Right renal pelvis (tissue), 4 donors: ENCODE measurements at places on chromosomes 2 and 18.

DNA sequence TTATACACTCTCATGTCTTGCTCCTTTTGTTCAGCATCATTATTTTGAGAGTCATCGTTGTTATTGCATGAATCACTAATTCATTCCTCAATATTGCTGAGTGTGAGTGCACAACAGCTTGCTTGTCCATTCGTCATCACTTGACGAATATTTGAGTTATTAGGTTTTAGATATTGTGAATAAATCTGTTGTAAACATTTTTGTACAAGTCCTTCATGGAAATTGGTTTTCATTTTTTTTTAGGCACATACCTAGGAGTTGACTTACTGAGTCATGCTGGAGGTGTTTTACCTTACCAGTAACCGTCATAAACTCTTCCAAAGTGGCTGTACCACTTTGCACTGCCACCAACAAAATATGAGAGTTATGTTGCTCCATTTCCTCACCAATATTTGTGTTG lies 84.2 kb upstream of the NCK2 start:
- no peak for DNase-seq

DNA sequence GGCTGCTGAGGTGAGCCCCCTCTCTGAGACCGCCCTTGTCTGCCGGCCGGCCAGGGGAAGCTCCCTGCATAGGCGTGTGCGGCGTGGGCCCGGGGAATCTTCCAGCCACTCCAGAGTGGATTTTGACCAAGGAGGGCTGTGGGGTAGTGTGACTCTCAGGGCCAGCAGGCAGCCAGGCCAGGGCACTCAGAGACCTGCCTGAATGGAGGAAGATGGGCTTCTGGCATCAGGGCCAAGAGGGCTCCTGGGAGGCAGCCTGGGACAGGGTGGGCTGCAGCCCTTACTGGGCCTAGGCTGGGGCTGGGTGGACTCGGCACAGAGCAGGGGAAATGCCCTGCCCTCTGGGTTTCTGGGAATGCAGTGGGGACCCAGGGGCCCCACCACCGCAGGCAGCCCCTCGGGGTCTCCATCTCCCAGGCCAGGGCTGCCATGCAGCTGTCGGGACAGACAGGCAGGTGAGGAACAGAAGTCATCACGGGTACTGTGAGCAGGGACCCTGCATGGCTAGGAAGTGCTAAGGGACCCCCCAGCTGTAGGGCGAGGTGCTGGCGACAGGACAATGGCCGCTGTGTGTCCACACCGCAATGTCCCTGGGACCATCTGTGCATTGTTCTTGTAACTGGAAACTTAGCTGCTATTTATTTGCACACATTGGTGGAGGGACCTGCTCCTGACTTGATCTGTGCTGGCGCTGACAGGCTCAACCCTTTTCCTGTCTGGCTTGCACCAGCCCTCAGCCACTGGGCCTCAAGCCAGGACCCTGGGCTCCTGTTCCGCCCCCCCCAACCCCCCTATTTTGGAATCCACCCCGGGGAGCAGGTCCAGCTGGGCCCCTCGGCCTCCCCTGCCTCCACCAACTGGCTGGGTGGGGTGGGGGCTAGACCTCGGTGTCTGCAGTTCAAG lies 4.1 kb downstream of the PDCD1 start:
- DNase-seq: no peak

DNA sequence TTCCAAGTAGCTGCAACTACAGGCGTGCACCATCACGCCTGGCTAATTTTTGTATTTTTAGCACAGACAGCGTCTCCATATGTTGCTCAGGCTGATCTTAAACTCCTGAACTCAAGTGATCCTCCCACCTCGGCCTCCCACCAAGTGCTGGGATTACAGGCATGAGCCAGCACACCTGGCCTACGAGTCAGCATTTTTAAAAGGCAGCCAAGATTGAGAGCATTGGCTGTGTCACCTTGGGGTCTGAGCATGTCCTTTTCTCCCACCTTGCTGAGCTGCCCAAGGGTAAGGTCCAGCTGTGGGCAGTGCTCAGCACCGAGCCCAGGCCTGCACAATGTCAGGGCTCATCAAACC lies 142.8 kb upstream of the LMAN1 start:
- DNase-seq: no peak

DNA sequence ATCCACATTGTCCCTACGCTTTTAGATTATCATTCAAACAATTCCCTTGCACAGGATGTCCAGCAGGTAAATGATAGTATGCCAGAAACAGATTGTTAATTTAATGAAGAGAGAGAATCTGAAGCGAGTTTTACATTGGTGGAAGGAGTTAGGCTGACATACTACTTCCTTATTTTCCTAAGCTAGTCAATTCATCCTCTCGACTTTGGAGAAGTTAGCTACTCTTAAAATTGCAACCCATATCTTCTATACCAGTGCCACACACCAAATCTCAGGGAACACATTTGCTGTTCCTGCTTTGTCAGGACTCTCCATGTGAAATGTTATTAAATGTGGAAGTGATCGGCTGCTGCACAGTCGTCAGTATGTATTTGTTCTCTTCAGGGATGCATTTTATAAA lies 249.2 kb downstream of the NAPG start:
- no peak for DNase-seq

DNA sequence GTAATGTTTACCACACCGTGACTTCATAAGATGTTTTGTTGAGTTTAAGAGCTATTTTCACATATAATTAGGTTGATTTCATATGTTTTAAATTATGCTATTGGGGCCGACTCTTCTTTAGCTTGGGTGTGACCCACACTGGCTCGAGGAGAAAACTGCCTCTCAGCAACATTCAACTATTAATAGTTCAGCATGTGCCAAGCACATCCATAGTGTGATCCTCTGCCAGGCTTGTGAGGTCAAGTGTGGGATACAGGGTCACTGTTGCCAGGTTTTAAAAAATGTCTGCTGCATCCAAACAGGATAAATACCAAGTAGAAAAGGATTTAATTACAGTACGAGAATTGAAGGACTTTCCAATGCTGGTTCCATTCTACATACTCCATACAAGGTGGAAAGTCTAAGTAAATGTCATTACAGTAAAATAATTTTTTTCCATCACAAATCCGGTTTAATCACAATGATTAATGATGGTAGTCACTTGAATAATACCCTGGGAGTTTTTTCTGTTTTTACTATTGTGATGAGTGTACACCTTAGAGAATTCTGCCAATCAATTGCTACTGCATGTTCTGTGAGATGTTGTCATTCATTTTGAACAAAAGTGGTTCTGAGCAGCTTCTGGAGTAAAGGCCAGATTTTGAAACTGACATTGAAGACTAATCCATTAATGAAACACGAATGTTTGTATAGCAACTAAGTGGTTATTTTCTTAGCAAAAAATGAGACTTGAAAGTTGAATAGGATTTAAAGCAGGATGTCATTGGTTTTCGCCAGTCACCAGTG lies 84.5 kb downstream of the ABI2 start:
- DNase-seq: no peak

DNA sequence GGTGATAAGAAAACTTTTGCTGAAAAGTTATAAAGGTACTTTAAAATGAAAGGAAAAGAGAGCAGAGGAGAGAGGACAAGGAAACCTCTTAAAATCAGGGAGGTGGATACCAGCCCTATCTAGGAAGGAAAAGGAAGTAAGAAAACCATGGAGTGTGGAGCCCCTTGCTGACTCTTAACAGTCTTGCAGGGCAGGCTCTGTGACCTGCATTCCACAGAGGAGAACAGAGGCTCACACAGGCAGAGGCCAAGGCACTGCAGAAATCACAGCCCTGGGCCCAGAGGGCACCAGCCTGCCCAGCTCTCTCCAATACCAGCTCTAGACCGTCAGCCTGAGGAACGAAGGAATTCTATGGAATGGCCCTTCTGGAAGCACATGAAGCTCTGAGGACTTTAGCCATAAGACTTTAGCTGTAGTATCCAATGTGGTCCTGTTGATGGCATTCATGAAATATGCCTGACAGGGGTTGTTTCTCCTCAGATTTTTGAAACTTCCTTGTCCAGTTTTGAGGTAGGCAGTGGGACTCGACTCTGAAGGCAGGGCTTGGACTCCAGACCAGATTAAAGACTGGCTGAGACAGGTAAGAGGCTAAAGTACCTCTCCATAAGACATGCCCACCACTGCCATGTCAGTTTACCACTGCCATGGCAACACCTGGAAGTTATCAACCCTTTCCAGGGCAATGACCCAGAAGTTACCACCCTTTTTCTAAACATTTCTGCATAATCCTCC lies 216.3 kb downstream of the ANAPC1 start:
- DNase-seq: no peak
